ENCODE measurements at places on chromosomes 1 and 21.

DNA sequence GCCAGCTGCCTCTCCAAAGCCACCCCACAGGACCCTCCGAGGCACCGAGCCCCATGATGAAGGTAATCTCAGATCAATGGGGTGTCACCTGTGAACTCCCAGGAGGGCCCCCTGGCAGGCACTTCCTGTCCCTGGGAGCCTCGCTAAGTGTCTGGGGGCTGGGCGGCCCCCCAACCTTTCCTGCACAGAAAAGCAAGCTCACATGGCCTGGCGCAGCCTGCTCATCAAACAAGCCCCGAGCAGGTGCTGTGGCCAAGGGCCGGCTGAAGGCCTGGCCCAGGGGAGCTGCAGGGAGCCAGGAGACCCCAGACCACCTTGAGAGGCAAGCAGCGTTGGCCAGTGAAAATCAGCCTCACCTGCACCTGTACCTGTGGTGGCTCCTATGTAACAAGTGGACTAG is 2.9 kb downstream of the RIPK4 start:
- DNase-seq, result no peak

- no peak for DNase-seq
Observed at GRCh38 chr1:43818691-43819090, 111.4 kb downstream of the ST3GAL3 start.

GRCh38 chr1:159214149-159214760 is 9.6 kb downstream of the ACKR1 start:
- peak; percentile 20 for DNase-seq

GRCh38 chr1:226679262-226679661 is 59.8 kb downstream of the ITPKB start:
- no peak for DNase-seq

- DNase-seq, result peak; percentile 94
Observed at GRCh38 chr1:198168227-198168626, 11.4 kb downstream of the NEK7 start.

DNA sequence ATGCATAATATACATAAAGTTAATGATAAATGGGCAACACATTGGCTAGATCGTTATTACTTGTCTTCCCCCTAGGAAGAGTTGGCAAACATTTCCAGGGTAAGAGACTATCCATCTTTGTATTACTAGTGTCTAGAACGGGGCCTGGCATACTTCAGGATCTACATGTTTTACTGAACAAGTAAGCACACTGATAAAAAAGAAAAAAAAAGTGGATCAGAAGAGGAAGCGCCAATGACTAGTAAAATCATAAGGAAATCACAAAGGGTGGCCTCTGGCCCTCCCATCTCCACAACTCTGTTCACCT is 482 bp downstream of the TM2D1 start:
- DNase-seq, result no peak

GRCh38 chr1:110696818-110697217 is 22.1 kb upstream of the KCNA3 start:
- DNase-seq, result no peak

DNA sequence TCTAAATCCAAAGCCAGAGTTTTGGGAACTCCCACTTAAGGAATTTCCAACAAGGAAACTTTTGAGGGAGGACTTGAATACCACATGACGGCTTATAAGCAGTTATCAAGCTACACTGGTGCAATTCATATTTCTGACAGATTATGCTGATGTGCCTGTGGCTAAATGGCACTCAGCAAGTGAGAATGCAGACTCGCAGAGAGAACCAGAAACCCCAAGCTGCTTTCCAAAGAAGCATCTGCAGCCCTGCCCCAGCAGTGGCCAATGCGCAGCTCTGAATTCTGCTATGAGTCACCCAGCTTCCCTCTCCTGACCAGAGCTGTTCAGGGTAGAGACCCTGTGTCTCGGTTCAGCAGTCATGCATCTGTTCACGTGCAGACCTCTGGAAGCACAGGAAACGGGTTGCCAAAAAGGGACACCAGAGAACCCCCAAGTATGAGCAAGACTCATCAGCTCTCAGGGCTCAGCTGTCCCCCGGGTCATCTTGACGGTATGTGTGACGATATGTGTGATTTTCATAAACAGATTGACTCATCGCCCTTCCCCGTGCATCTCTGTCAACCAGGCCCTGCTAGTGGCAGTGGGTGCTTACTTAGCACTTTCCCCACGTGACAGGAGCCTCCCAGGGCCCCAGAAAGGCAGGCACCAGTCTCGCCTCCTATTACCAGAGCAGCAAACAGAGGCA is 76.3 kb downstream of the ITPKB start:
- peak; percentile 98 for DNase-seq

GRCh38 chr1:171600862-171601261 is 21.2 kb upstream of the MYOCOS start:
- no peak for DNase-seq

- DNase-seq, result peak; percentile 89
Observed at GRCh38 chr1:245986404-245987218, 520.5 kb downstream of the SMYD3 start.

DNA sequence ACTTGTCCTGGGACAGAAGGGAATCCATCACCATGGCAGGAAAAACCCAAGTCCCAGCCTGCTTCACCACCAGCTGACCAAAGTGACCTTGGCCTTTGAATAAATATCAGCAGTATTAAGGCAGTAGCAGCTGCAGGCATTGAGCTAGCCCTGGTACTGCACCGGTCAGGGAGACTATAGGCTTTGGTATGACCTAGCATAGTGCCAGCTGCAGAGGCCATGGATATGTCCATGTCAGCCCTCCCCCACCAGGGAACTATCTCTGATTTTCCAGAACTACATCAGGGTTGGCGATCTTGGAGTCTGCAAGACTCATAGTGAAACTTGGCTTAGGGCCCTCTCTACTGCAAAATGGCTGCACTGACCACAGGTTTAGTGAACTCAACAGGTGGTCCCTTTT is 49.2 kb upstream of the FAM20B start:
- no peak for DNase-seq

DNA sequence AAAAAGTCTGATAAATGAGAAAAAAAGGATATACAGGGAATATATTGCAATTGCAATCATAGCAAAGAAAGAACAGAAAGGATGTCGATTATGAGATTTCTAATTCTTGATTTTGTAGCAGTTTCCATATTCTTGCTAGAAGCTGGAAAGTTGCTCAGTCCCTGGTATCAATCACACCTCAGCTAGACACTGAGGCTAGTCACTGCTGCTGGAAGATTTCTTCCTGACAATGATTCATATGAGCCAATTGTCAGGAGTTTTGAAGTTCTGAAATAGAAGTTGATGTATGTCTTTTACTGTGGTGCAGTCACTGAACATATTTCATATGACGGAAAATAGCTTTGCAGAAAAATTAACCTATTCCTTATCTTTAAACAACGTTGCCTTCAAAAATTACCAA is 208.4 kb upstream of the C1orf105 start:
- DNase-seq, result no peak

DNA sequence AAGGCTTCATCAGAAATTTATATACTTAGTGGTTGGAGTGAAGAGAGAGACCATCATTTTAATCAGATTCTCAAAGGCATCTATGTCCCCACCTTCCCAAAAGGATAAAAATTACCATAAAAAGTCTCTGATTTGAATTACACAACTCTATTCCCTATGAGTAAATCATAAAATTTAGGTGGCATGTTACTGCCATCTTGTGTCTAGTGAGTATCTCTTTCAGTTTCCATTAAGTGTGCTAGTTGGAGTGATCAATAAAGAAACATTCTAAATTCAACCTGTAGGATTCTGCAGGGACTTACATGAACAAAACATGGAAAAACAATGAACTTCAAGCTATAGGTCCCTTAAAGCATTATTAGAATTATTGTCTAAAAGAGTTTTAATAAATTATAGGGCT is 655.4 kb downstream of the LTN1 start:
- peak; percentile 78 for DNase-seq

DNA sequence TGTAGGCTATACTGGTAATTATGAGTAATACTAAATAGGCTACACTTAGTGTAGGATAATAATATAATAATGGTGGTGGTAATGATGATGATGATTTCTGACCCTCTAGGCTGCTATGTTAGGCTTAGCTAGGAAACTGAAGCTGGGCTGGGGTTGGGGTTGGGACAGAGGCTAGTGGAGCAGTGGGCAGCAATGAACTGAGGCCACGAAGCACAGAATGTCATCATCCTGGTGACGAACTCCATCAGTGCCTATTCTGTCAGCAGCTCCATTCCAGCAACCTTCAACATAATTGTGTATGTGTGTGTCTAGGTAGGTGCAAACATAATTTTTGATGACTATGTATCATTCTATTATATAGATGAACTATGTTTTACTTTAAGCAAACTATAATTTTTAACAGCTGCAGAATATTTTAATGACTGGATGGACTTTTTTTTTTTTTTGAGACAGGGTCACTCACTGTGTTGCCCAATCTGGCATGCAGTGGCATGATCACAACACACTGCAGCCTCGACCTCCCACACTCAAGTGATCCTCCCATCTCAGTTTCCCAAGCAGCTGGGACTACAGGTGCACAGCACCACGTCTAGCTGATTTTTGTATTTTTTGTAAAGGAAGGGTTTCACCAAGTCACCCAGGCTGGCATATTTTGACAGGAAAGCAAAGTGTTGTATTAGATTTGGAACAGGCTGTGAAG is 12.9 kb upstream of the CLIC4 start:
- DNase-seq, result no peak

- DNase-seq, result no peak
Observed at GRCh38 chr1:110255392-110255787, 45.3 kb downstream of the KCNC4 start.

- DNase-seq, result no peak
Observed at GRCh38 chr1:51325391-51325790, 5.0 kb downstream of the TTC39A start.

GRCh38 chr1:100249155-100249536 is 488 bp downstream of the DBT start:
- no peak for DNase-seq

DNA sequence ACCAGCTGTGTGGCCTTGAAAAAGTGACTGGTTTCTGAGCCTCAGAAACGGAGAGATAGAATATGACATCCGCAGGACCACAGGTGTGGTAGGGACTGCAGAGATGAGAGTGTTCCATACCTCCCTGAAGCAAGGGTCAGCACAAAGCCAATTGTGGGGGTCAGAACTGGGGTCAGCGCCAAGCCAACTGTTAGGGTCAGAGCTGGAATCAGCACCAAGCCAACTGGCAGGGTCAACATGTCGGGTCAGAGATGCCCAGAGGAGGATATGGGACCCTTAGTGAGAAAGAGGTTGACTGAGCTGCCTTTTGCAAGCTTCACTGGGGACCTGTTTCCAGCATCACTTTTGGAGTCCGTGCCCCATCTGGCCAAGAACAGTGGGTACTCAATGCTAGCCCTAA is 93.9 kb downstream of the MATN1 start:
- no peak for DNase-seq

DNA sequence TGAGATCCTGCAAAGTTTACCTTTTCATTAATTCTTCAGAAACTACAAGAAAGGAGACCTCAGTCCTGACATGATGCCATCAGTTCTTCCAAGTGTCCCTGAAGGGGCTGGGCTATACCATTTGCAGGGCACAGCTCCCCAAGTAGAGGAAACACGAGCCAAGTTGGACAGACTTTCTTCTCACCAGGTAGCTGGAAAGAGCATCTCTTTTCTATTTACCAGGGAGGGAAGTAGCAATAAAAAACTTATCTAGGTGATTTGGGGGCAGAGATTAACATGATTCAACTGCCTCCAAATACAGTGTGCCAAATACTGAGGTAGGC is 103.9 kb upstream of the KCND3 start:
- DNase-seq, result no peak

DNA sequence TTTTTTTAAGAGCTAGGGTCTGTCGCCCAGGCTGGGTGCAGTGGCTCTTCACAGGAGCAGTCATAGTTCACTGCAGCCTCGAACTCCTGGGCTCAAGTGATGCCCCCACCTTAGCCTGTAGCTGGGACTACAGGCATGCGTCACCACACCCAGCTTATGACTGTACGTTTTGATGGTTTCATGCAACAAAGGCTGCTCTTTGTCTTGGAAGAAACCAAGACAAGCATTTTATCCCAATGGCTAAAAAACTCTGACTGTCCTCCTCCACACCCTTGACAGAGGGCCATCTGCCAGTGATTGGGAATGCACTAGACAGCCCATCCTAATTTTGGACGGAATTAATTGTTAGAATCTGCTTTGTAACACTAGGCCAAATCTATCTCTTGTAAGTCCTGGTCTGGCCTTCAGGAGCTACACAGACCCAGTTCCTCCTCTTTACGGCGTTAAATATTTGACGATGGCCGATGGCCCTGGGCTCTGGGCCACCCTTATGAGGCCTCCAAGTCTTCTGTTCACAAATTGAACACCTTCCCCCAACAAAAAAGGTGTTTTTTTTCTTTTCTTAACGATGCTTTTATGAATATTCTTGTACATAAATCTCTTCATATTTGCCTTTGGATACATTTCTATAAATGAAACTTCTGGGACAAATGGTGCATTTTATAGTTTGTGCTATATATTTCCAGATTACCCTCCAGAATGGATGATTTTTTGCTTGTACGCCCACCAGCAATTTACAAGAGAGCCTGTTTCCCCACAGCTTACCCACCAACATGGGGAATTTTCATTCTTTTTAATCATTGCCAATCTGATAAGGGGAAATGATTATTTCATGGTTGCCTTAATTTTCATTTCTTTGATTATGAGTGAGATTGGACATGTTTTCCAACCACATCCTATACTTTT is 104.8 kb upstream of the SLC25A33 start:
- DNase-seq, result no peak

DNA sequence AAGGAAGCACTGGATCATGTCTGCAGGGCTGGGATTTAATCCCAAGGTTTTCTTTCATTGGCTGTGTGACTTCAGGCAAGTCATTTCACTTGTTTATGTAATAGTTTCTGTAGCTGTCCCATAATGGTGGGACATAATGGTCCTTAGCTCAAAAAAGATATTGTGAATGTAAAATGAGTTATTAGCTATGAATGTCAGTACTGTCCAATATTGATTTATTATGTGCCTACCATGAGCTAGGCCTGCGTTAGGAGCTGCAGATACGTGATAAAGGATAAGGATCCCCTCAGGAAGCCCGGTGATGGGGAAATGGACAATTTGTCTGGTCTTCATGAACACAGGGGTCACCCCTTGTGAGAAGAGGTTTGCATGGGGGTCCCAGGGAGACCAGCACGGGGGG is 95.8 kb downstream of the PLXNA2 start:
- DNase-seq, result no peak

DNA sequence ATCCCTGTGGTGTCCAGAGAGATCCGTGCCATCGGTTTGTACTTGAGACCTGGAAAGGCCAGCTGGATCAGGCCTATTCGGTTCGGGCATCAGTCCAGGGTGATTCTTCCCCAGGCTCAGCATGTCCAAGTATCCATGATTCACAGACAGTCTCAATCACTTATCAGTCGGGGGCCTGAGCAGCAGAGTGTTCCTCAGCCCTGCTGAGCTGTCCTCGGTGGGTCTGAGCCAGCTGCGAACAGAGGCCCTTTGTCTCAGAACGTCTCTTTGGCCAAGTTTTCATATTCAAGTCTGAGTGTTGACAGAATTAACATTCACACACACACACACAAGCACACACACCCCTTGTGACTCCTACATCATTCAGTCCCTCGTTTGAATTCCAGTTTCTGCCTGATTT is 33.4 kb upstream of the OSBPL9 start:
- peak; percentile 59 for DNase-seq

DNA sequence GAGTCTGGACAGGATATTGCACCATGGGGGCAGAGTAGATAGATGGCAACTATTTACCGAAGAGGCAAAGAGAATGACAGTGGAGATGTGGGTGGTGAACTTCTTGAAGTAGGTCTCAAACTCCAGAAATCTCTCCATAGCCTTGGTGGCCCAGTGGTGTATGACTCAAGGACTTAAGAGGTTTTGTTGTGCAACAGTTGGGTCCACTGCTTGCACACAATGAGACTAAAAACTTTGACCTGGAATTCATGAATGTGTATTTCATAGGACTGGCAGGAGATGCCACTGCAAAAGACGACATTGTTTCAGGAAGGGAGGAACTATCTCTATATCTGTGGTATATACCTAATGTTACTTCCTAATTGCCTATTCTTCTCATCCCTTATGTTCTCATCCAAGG is 75.9 kb downstream of the ZSCAN20 start:
- DNase-seq, result no peak

Measured in fibroblast of skin of right biceps (primary cell).